ENCODE measurements at places on chromosomes 7 and 10.

- DNase-seq: no peak
Observed at GRCh38 chr10:26938578-26938977, 77.8 kb upstream of the ABI1 start.

- DNase-seq: no peak
Observed at GRCh38 chr10:22780474-22780885, 66.1 kb upstream of the PIP4K2A start.

- DNase-seq: no peak
Observed at GRCh38 chr7:112167147-112167546, 39.1 kb downstream of the DOCK4 start.

DNA sequence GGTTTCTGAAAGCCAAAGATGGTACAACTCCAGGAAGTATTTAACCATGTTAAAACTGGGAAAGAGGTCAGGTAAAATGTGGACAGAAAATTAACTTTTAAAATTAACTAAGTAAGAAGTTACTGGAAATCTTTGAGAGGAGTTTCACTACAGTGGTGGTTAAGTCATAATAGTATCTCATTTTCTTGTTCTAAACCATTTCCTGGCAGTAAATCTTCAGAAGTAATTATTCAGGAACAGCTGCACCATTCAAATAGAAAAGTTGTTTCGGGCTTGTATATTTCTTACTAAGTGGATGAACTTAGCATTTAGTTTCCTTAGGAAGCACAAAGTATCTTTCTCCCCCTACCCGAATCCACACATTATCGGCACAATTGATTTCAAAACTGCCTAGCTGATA is 27.1 kb downstream of the COPG2 start:
- DNase-seq: no peak

DNA sequence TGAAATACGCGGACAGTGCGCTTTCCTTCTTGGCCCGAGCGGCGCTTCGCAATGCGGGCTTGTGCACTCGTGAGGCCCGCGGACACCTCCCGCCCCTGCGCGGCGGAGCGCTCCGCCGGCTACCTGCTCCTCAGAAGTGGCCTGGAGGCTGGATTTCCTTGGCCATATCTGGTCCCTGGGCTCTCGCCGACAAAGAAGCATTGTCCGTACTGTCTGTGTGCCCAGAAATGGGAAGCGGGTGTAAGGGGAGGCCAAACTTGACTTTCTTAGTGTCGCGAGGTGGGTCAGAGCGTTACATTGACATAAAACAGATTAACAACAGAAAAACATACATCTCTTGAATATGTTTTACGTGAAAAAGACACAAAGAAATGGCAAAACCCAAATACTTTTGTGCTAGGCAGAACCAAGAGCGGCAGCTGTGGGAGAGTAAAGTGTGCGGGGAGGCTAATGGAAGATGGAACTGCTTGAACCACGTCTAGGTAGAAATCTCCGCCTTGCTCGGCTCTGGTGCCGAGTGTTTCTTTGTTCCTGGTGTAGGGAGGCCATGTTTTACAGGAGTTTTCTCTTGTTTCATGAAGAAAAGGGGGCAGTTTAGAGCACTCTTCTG is 1.4 kb downstream of the LANCL2 start:
- DNase-seq: no peak

GRCh38 chr7:73736885-73737284 is 1.7 kb downstream of the ABHD11 start:
- no peak for DNase-seq

DNA sequence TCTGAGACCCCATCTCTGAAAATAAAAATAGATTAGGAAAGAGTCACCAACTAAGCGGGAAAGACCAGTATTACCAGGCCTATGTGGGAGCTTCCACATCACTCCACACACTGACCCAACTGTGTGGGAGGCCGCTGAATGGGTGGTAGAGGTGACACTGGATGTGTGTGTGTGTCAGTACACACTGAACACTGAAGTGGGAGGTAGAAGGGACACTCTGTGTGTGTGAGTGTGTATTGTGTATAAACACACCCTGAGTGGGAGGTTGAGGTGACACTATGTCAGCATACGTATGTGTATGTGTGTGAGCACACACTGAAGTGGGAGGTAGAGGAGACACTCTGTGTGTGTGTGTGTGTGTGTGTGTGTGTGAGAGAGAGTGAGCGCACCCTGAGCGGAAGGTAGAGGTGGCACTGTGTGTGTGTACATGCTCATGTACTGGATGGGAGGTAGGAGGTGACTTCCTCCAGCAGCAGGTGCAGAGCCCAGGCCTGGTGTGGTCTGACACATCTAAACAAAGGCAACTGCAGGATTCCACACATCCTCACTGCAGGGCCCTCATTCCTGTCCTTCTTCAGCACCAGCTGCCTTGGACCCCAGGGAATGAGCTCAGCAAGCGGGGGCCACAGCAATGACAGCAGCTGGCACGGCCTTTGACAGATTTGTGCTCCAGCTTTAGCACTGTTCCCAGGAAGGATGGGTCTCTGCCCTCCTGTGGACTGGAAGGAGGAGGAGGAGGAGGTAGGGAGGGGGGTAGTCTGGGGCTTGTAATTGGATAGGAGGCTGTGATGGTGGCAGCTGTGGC is 26.5 kb upstream of the RBM20 start:
- DNase-seq: no peak

DNA sequence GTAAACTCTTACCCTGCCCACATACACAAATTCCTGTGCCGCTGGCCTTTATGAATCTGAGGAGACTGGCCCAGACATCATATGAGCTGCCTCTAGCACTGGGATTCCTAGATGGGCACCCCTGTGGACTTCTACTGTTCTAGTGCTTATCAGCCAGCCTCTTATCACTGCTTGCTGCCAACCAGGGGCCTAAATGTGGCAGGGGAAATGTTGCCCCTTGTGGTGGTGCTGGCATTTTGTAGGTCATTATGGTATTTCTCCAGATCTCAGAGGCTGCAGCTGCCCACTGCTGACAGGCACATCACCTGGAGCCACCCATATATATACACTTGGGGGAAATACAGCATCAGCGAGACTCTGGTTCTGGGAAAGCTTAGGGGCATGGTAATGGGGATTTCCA is 5.4 kb downstream of the SFR1 start:
- DNase-seq: no peak

GRCh38 chr7:108097703-108098102 is 32.5 kb downstream of the LAMB4 start:
- DNase-seq: no peak

GRCh38 chr7:22137026-22137425 is 191.3 kb upstream of the CDCA7L start:
- DNase-seq: no peak

DNA sequence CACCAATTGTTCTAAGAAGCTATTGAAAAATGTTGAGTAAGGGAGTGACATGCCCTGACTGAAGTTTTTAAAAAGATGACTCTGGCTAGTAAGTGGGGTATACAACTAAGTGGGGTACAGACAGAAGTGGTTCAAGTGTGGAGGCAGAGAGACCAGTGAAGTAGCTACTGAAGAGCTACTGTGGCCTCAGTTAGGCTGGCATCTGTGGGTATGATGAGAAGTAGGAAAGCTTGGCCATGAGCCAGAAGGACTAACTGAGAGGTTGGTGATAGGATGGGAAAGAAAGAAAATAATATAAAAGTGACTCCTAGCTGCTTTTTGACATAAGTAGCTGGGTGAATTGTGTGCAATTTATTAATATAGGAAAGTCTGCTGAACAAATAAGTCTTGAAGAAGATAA is 176.6 kb downstream of the SEMA3D start:
- DNase-seq: no peak

Measured in immature natural killer cell (primary cell).